Inflammatory macrophage treated with lipopolysaccharide for 4 hours (primary cell): ENCODE measurements at places on chromosomes 12 and 14.

DNA sequence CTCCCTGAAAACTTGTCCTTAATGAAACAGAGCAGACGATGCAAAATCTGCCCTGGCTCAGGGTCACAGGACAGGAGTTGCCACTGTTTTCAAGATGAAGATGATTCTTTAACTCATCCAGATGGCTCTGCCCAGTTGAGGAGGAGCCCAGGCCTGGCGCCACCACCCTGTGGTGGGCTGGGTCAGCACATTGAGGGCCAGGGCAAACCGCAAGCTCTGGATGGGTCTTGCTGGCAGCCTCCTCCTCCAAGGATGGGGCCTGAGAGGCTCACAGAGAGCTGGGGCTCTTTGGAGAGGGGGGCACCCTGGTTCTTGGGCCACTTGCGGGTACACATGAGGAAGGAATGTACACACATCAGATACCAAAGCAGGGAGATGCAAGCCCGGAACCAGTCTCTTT lies 158.2 kb downstream of the NUAK1 start:
- DNase-seq: no peak

GRCh38 chr12:4144676-4145075 lies 128.9 kb upstream of the CCND2 start:
- no peak for DNase-seq

- DNase-seq: no peak
These were observed 6.5 kb downstream of the CTDSP2 start for GRCh38 chr12:57839996-57840395.

- no peak for DNase-seq
These were observed 315.6 kb upstream of the PRKD1 start for GRCh38 chr14:30243207-30243606.

- DNase-seq: no peak
These were observed 16.0 kb upstream of the CMAS start for GRCh38 chr12:22029991-22030390.

GRCh38 chr14:68983191-68983590 lies 4.1 kb upstream of the ACTN1 start:
- no peak for DNase-seq

DNA sequence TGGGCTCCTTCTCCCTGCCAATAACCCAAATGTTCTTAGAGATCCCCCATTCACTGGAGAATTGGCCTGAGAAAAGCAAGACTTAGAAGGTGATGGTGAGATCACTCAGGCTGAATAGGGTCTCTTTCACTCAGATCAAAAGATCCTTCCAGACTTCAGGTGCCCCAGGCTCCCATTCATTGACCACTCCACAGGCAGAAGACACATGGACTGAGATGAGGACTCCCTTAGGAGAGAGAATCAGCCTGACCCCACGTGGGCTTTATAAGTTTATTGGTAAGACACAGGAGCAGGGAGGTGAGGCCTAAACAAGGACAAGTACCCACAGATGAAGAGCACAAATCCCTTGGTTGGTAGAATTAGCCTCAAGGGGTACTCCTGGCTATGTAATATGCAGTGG lies 6.1 kb upstream of the KRT72 start:
- no peak for DNase-seq

- peak; percentile 70 for DNase-seq
These were observed 10.6 kb upstream of the PYGL start for GRCh38 chr14:50954811-50955372.

DNA sequence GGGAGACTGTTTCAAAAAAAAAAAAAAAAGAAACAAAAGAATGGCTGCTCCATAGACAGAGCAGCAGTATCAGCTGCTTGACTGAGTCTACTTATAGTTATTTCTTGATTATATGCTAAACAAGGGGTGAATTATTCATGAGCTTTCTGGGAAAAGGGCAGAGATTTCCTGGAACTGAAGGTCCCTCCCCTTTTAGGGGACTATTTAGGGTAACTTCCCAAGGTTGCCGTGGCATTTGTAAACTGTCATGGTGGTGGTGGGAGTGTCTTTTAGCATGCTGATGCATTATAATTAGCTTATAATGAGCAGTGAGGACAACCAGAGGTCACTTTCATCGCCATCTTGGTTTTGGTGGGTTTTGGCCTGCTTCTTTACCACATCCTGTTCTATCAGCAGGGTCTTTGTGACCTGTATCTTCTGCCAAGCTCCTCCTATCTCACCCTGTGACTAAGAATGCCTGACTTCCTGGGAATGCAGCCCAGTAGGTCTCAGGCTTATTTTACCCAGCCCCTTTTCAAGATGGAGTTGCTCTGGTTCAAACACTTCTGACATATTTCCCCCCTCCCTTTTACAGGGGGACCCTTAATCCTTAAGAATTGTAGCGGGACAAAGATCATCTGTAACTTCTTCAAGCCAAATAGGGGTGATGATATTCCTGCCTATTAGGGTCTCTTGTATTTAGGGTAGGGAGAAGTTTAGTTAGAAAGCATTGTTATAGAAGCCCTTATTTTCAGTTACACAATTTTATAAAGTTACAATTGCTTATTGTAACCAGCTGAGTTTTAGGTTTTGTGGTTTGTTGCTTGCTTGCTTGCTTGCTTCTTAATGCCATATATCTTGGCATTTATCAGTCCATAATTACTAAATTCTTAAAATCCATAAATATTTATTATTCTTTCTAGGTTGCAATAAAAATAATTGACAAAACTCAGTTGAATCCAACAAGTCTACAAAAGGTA lies 42.5 kb downstream of the MARK3 start:
- peak; percentile 85 for DNase-seq

DNA sequence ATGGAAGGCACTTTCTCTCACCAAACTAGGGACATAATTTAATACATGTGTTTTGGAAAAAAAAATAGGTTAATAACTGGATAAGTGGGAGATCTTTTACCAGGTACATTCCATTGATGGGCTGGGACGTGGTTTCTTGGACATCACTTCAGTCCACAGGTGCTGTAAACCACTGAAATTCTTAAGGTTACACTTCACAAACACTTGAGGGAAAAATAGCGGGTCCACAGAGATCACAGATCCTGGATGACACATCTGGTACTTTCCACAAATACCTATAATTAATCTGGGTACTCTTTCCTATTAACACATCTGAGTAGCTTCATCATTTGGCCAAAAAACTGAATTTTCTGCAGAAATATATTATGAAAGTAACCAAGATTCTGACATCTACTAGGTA lies 85.0 kb downstream of the POLR3B start:
- DNase-seq: no peak

DNA sequence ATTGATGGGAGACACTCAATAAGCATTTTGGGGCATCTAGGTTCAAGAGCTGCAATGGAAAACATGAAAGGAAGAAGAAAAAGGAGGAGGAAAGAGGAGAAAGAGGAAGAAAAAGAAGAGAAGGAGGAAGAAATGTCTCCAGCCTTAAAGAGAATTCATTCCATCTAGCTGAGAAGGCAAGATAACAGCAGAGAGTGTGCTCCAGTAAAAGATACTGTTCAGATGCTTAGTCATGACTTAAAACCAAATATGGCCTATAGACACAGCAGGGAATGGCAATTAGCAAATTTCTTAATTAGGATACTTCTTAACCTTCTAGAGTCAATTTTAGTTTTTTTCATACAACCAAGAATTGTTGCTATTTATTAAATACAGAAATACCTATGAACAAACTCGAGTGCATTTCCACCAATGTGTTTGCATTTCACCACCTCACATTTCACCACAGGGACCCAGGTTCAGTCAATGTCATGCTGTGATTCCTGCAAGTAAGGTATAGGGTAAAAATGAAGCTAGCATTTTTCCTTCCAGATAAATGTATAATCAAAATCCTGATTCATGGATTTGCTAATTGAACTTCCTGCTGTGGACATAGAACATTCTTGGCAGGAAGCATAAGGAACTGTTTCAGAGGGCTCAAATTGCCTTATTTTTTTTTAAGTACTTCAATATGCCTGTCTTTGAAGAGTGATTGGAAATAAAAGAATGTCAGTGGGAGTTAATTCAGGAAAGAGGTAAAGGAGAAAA lies 177.8 kb downstream of the RPS29 start:
- DNase-seq: no peak

DNA sequence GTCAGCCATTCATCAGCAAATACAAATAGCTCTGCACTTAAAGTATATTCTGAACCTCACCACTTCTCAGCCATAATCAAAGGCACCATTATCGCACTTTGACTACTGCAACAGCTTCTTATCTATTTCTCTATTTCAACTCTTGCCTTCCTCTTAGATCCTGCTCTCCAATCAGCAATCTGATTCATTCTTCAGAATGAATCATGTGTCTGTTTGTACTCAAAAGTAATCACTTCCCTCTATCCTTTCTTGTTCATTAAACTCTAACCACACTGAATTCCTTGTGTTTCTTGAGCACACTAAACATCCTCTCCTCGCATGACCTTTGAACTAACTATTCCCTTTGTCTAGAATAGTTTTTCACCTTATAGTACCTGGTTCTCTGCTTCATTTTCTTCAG lies 12.8 kb upstream of the OR4E1 start:
- no peak for DNase-seq

- DNase-seq: peak; percentile 61
These were observed 84.5 kb downstream of the VRK1 start for GRCh38 chr14:96881713-96882112.

DNA sequence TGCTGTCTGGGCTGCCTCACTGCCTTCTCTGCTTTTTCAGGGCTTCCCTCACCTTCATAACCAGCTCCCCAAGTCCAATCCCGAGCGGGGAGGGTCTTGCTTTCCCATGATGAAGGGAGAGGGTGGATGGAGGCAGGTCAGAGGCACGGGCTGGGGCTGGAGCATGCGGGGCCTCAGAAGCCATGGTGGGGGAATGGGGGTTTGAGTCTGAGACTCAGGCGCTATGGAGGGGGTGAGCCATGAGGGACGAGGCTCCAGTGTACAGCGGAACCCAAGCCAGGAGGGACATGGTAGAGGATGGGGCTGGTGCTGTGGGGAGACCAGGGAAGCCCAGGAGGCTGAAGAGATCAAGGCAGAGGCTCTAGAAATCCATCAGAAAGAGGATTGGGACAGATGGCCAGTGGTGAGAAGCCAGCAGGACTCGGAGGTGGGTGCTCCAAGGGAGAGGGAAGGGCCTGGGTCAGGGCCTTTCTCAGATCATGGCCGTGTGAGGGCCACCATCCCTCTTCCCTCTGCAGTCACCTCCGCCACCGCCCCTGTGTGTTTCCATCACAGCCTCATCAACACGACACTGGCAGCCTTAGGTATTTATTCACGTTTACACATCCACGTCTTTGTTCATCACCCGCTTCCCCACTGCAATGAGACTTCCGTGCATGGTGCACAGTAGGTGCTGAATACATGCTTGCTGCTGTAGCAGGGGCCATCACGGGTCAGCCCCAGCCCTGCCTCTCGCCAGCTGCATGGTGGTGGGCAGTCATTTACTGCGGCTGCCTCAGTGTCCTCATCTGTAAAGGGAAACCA lies 144.7 kb downstream of the ADGRD1 start:
- DNase-seq: no peak
